ENCODE measurements at places on chromosomes 16 and 17.

DNA sequence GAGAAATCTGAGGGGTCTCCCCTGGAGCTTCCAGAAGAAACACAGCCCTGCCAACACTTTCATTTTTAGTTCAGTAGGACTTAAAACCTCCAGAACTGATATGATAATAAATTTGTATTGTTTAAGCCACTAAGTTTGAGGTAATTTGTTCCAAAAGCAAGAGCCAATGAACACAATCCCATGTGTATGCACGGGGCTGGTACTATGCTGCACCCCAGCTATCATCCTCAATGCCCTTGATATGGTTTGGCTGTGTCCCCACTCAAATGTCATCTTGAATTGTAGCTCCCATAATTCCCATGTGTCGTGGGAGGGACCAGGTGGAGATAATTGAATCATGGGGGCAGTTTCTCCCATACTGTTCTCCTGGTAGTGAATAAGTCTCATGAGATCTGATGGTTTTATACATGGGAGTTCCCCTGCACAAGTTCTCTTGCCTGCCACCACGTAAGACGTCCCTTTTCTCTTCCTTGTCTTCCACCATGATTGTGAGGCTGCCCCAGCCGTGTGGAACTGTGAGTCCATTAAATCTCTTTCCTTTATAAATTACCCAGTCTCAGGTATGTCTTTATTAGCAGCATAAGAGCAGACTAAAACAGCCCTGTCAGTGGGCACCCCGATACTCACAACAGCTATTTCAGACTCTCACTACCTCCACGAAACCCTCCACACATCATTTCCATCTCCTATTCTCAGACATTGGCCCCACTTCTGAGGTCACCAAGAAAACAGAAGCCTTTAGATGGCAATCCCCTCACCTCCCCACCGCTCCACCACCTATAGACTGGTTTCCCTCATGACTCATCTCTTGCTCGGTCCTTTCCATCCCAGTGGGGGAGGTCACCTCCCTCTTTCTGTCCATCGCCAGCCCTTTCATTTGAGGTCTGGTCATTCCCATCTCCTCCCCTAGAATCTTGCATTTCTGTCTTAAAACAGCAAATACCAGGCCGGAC, 8.9 kb upstream of the CACNG1 start:
- no peak for DNase-seq

GRCh38 chr16:4288148-4288921, 15.5 kb upstream of the TFAP4 start:
- DNase-seq = peak; percentile 87

DNA sequence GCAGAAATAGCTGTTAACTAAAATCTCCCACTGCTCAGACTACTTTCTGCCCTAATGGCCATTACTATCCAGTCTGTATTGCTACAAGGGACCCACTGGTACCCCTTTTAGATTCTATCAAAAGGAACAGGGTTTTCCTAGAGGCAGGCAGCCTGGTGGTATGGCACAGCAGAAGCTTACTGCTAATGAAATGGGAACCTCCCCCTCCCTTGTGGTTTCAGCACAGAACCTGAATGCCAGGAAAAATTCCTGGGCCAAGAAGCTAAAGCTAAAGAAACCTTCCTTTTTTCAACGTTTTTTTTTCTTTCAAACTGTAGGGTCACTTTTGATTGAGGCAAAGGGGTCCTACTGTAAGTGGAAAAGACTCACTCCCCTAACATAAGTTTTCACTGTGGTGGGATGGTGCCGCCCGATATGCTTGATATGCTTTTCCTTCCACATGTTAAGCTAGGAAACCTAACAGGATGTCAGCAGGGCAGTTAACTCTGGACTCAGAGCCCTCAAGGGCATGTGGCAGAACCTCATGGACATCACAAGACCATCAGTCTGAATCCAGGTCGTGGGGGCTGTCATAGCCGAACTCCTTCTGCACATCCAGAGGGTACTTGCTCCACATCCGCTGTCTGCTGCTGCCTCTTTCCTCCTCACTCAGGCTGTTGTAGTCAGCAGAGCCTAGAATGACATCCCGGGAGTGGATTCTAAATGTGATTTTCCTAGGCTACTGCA, 9.8 kb downstream of the SLC7A6OS start:
- DNase-seq = no peak

DNA sequence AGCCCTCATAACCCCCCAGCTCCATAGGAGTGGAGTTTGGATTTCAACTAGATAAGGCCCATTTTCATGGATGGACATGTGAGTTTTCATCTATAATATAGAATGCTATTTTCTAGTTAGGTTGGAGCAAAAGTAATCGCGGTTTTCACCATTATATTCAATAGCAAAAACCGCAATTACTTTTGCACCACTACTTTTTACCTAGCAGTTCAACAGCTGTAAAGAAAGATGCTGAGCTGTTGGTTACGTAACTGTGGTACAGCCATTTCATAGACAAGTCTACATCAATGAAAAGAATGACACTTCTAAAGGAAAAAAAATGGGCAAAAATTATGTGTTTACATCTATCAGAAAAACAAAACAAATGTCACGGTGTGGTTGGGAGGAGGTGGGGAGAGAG, 507.7 kb downstream of the MAF start:
- DNase-seq = no peak

DNA sequence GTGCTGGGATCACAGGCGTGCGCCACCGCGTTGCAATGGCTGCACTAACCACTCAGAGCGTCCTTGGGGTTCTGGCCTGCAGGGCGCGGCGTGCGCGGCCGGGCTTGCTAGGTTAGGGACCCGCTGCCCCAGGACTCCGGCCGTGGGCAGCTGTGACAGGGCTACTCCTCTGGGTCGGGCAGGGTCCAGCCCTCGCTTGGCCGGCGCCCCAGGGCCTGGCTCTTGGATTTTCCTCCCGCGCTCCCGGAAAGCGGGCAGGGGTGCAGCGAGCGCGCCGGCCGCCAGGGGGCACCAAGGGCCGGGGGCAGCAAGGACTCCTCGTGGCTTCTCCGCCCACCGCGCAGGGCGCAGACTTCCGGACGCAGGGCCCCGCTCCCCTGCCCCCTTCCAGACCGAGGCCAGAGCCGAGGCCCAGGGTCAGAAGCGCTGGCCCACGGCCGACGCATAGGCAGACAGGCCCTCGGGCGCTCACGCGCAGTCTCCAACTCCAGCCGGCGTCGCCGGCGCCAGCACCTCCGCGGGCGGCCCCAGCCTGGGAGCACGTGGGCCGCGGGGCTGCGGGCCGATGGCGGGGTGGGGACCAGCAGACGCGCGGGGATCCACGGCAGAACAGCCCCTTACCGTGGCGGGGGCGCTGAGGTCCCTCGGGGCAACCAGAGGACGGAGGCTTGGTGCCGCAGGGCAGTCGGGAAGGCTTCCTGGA, 355 bp downstream of the TLE7 start:
- DNase-seq = no peak

DNA sequence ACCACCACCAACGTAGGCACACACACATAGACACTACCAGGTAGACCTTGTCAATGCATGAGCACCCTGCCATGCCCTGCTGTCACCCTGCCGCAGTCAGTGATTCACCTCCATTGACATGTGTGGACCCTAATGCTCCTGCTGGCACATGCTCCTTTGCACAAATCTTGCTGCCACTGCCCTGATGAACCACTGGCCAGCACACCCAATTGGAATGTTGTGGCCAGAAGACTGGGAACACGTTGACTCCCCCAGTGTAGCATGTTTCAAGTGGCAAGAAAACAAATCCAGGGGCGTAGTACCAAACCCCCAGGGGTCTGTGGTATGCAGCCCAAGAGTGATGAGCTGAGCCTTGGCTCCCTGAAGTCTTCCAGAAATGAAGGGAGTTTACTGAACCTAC, 486.4 kb upstream of the KIF2B start:
- no peak for DNase-seq

GRCh38 chr16:23807028-23807427, 28.8 kb upstream of the PRKCB start:
- DNase-seq = peak; percentile 77

- DNase-seq = no peak
Observed at GRCh38 chr16:58832386-58832895, 98.3 kb upstream of the GOT2 start.
